Right hindlimb (tissue), 1 donor: ENCODE measurements at places on chromosomes 6 and 20.

GRCh38 chr6:80210618-80211017, 104.1 kb downstream of the BCKDHB start:
- DNase-seq = no peak

DNA sequence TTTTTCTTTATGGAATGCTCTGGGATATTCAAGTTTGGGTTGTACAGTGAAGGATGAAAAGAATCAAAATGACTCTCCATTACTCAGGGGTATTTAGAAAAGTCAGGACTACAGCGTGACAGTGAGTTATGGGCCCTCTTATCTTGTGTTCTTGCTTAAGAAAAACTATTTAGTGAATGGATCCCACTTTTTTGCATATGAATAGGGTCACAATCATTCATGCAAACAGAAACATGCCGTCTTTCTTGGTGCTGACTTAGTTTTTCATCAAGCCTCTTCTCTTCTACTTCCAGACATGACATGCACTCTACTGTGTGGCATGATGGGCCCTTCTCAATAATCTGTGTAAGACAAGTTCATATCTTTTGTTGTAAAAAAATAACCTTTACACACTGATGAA, 488.4 kb upstream of the MMS22L start:
- no peak for DNase-seq

DNA sequence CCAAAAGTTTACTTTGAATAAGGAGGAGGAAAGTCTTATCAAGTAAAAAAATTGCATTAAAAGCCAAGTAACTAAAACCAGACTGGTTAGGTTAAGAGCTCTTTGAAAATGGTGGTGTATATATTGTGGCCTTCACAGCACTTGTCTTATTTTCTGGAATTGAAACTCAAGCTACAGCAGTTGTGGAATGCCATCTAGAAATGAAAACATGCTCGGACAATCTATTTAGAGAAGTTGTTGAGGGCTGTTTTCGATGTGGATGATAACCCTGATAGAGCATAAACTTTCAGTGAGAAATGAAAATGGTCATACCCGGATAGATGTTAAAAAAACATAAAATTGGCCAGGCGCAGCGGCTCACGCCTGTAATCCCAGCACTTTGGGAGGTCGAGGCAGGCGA, 47.0 kb downstream of the ARID1B start:
- no peak for DNase-seq

GRCh38 chr6:64553249-64553786, 917.7 kb downstream of the PHF3 start:
- peak; percentile 27 for DNase-seq

DNA sequence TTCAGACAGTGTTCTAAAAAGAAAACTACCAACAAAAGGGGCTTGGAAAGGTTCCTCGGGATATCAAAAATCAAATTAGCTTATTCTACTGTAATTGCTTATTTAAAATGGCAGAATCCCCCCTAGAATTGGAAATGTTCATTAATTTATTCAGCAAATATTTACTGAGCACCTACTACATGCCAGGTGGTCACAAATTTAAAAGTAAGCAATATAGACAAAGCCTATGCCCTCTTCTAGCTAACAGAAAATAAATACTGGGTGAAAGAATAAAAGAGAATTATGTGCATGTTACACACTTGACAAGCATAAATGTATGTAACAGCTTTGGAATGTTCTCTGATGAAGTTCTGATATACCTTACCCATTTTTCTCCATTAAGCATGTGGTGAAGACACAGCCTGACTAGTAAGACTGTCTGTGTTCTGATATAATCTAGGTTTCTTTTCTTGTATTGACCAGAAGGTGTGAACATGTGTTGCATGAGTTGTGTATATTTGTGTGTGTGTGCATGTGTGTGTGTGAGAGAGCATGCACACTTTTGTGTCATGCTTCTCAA, 606.7 kb upstream of the CITED2 start:
- DNase-seq = no peak

- DNase-seq = no peak
These were observed 154.3 kb upstream of the DTNBP1 start for GRCh38 chr6:15817100-15817499.

DNA sequence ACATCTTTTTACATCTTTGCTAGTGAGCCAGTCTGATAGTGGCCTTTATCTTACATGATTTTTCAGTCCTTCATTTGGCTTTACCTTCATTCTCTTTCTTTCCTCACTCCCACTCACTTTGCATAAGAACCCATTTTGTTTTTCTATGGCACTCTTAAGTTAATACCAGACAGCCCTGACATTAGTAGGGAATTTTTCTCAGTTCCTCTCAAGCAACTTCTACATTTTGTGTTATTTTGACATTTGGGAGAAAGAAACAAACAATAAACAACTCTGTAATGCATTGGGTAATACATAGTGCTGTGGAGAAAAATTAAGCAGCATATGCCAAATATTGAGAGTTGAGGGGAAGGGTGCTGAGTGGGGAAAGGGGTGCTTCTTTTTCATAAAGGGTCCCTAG, 524.1 kb upstream of the JAG1 start:
- DNase-seq = no peak
